ENCODE measurements at places on chromosomes 1 and 21.

GRCh38 chr21:44954281-44954771, 14.5 kb downstream of the SLX9 start:
- no peak for DNase-seq

GRCh38 chr21:41011951-41012366, 156.0 kb upstream of the BACE2 start:
- DNase-seq = no peak

DNA sequence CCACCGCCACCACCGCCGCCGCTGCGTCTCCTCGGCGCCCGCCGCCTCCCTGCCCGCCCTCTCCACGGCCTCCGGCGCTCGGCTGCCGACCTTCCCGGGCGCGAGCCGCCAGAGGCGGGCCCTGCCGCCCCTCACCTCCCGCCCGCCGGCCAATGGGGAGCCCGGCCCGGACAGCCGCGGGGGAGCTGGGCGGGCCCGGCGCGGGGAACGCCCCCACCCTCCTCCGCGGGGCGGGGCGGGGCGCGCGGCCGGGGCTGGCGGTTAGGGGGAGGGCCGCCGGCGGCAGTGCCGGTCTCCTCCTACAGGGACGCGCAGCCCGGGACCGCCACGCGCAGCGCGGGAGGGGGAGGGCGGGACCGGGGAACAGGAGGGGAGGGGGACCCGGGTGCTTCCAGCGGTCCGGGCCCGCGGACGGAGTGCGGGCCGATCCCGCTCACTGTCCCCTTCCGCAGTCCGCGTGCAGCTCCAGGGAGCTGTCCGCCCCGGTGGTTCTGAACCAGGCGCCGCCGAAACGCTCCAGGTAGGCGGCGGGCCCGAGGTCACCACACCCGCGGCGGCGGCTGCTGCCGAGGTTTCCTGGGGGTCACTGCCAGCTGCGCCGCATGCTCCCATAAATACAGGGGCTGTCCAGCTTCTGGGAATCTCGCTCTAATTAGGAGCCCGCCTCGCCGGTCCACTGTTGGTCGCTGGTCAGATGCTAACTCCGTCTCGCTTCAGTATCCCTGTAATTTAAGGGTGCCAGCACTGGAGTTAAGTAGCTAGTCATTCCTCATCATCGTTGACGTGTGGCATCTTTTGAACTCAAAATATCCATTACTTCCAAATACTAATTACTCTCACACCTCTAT, at the start of gene PGBD5:
PGBD5 (minus strand) TSS at position 87 of the 848 bp plus-strand sequence. CDS start 404 bp downstream, outside the sequence.
- DNase-seq = peak; percentile 12

GRCh38 chr1:89088572-89088971, 23.6 kb upstream of the GBP1 start:
- no peak for DNase-seq

DNA sequence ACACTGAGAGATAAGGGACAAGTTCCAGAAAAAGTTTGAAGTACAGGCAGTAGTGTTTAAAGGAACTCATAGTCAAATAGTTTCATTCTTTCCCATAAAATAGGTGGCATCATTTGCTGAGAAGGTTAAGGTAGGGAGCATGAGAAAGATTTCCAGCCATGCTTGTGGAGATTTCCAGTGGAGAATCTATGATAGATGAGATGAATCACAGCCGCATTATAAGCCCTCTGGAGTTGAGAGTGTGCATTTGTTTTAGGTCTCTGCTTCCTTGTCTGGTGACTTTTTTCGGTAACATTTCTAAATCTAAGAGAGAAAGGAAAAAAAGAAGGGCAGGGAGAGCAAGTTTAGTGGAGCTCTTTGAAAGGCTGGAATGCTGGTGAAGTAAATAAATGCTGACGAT, 108.7 kb downstream of the DISP1 start:
- no peak for DNase-seq

DNA sequence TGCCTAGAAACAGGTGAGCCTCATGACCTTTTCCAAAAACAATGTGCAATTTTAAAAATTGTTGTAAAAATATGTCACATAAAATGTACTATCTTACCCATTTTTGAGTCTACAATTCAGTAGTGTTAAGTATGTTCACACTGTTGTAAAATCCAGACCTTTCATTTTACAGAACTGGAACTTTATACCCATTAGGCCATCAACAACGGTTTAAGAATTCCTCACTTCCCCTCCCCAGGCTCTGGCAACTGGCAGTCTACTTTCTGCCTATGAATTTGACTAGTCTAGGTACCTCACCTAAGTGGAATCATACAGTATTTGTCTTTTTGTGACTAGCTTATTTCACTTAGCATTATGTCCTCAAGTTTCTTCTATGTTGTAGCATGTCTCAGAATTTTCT, 8.6 kb downstream of the CTSE start:
- no peak for DNase-seq

- no peak for DNase-seq
Measured at GRCh38 chr1:201636097-201636496, 97.2 kb downstream of the NAV1 start.

DNA sequence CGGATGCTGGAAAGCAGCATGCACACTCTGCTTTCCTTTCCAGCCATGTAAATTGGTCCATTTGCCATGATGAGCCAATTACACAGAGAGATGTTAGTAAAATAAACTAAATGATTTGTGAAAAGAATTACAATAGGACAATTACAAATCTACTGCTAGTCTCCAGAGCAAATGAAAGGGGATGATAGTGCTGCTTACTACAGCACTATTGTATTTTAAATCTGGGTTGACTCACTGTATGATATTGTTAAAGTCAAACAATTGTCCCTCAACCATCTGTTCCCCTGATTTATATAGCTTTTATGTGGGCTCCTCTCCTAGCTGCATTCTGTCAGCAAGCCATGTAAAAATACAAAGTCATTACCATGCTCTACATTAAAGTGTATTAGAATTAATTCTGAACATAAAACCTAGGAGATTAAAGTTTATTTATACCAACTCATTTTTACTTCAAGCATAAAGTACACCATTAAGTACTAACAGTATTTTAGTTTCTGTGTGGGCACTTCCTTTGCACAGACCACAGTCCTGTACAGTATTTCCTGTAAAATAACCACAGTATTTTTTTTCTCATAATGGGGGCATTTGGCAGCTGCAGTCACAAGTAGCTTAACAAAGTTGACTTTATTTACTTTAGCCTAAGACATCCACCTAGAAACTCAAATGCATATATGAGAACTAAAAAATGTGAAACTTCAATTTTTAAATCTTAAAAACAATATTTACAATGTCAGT, 135.8 kb downstream of the VAV3 start:
- no peak for DNase-seq

DNA sequence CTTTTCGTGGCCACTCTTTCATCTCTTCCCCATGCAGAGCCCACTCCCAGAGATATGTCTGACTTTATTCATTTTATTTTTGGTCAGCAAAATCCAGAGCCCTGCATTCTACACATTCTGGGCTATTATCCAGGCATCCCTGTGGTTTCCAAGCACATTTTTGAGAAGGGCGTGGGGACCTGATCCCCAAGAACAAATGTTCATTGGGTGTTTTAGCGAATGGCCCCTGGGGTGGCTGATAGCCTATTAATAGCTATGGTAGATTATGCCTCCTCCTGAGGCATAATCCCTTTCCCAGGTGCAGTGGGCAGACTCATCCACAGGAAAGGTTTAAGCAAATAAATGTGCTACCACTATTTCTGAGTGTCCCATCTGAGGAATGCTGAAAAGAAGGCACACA, 511.8 kb upstream of the USP24 start:
- DNase-seq = no peak

GRCh38 chr1:104932949-104933679, 1183.4 kb downstream of the AMY1C start:
- DNase-seq = no peak

- no peak for DNase-seq
Measured at GRCh38 chr1:21097729-21098128, 79.0 kb downstream of the EIF4G3 start.

GRCh38 chr21:37531431-37531932, 164.9 kb downstream of the DYRK1A start:
- no peak for DNase-seq

DNA sequence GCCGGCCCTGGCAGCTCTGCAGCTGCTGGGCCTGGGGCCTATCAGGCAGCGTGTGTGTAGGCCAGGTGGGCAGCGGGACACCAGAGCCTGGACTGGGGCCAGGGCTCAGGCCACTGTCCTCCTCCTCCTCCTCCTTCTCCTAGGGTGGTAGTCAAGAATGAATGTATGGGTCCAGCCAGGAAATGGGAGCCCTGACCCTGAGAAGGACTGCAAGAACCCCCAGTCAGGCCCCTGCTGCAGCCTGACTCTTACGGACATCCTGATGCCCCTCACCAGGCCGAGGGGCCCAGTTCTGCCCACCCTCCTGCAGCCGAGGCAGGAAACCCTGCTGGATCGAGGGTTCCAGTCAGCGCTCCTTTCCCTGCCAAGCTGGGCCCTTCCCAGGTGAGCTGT, 3.5 kb downstream of the SLFNL1 start:
- no peak for DNase-seq

GRCh38 chr1:240134596-240134995, 42.9 kb downstream of the FMN2 start:
- no peak for DNase-seq

DNA sequence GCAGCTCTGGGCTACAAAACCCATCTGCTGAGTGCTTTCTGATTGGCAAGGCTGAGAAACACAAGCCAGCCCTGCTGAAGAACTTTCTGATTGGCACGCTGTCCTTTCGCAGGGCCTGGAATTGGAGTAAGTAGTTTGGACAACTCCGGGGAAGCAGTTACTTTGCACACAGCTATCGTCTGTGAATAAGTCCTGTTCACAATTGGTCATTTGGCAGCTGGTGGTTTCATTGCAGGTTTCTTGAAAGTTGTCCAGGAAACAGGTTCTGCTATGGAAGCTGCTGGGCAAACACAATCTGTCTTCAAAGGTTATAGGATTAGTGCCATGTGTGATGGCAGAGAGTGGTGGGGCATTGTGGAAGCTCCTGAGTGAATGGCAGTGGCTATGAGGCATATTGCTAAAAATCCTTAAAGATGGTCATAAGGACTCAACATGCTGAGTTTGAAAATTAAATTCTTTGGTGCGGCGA, at the start of gene KRTAP27-1:
KRTAP27-1 (minus strand) TSS at position 419 of the 469 bp plus-strand sequence; CDS start at position 393, 26 bp downstream.
- no peak for DNase-seq

GRCh38 chr1:185498207-185498606, 181.2 kb upstream of the IVNS1ABP start:
- no peak for DNase-seq

GRCh38 chr1:162303004-162303344, 73.7 kb downstream of the SPATA46 start:
- no peak for DNase-seq

- DNase-seq = no peak
Measured at GRCh38 chr1:192797143-192797542, 11.7 kb upstream of the RGS2 start.

GRCh38 chr21:21241391-21241790, 243.2 kb downstream of the NCAM2 start:
- no peak for DNase-seq

GRCh38 chr1:206779638-206780037, 7.3 kb upstream of the IL10 start:
- DNase-seq = no peak

- peak; percentile 82 for DNase-seq
Measured at GRCh38 chr1:40338745-40339419, 21.8 kb upstream of the COL9A2 start.

DNA sequence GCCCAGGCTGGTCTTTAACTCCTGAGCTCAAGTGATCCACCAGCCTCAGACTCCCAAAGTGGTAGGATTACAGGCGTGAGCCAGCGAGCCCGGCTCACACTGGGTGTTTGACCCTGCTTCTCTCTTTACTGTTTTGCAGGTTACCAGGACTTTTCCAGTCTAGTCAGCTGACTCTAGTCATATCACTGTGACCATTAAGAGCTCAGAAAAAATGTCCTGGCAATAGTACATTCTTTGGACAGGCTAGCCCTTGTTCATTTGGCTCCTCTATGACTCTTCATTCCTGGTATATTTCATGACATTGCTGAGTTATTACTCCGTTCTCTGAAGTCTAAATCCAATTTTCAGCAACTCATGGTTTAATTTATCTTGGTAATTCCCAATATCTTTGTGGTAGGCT, 8.0 kb upstream of the CA6 start:
- DNase-seq = no peak

GRCh38 chr21:37551993-37552355, 185.4 kb downstream of the DYRK1A start:
- DNase-seq = no peak

- DNase-seq = no peak
Measured at GRCh38 chr21:45054927-45055612, 19.3 kb upstream of the ADARB1 start.

GRCh38 chr1:7298145-7298544, 473.0 kb upstream of the VAMP3 start:
- no peak for DNase-seq

DNA sequence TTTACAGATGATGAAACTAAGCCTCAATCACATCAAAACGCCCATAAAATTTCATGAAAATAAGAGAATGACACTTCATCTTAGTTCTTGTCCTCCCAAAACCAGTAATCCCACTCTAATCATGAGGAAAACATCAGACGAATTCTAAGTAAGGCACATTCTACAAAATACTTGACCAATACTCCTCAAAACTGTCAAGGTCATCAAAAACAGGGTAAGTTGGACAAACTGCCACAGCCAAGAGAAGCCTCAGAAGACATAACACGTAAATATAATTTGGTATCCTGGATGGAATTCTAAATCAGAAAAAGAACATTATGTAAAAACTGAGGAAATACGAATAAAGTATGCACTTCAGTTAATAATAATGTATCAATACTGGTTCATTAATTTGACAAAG, 128.2 kb downstream of the DPYD start:
- DNase-seq = no peak

DNA sequence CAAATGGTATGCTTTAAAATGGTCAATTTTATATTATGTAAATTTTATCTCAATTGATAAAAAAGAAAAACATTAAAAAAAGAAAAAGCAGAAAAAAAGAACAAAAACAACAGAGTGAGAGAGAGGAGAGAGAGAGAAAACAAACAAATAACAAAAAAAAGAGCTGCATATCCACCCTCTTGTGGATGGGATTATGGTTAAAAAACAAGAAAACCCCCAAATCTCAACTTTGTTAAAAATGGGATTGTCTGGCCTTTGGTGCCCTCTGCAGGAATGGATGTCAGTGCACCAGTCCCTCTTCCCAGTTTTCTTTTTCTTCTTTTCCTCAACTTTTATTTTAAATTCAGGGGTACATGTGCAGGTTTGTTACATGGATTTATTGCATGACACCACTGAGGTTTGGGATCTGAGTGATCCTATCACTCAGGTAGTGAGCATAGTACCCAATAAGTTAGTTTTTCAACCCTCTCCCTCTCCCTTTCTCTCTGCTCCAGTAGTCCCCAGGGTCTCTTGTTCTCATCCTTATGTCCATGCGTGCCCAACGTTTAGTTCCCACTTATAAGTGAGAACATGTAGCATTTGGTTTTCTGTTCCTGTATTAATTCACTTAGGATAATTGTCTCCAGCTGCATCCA, 28.1 kb downstream of the RNF187 start:
- DNase-seq = no peak

DNA sequence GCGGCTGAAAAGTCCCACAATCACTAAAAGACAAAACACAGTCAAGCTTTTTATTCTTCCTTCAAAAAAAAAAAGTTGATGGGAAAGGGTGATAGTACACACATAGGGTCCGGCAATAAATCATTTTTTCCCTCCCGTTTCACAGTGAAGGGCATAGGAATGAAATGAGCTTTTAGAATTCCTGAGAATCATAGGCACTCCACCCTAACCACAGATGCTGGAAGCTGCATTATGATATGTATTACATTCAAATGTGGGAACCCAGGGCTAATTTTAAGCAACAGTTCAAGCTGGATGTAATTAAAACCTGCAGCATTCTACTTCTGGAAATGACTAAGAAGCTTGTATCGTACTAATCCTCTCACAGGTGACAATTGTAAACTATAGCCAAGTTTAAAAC, 75.7 kb upstream of the KCNJ15 start:
- DNase-seq = no peak

Measured in activated T-helper 9 cell treated with anti-CD3 and anti-CD28 coated beads, Interleukin-2, amount 50 U/mL, for 16 hours (primary cell).